ENCODE measurements at places on chromosomes 12 and 14.
A peak's percentile ranks its signal among the peaks of the same experiment; 100 is the strongest.

DNA sequence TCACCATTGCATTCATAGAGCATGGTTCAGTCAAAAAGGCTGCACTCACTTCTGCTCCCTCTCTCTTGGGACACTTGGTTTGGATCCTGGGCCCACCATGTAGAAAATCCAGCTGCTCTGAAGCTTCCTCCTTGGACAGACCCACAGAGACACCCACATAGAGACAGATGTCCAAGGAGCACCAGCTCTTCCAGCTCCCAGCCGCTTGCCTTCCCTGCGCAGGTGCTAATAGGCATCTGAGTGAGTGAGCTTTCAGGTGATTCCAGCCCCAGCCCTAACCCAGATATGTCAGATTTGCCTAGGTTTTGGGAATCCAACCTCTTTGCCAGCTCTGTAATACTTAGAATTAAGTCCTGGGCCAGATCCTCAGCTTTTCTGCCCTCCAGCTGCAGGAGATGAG, 38.6 kb downstream of the DLK1 start:
- no peak for DNase-seq

DNA sequence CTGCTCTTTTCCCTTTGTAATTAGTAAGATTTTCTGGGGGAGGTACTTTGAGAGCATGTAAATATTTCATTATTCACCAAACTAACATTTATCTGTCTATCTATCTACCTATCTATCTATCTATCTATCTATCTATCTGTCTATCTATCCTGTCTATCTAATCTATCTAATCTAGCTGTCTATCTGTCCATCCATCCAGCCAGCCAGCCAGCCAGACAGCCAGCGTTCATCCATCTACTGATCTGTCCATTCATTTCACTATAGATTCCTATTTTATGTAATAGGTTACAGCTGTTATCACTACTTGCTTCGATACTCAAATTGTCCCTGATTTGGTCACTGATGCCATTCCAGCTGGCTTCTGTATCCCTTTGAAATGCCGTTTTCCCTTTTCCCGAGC, 67.9 kb downstream of the PRMT8 start:
- DNase-seq: no peak

GRCh38 chr12:13176256-13176655, 20.3 kb upstream of the EMP1 start:
- no peak for DNase-seq

DNA sequence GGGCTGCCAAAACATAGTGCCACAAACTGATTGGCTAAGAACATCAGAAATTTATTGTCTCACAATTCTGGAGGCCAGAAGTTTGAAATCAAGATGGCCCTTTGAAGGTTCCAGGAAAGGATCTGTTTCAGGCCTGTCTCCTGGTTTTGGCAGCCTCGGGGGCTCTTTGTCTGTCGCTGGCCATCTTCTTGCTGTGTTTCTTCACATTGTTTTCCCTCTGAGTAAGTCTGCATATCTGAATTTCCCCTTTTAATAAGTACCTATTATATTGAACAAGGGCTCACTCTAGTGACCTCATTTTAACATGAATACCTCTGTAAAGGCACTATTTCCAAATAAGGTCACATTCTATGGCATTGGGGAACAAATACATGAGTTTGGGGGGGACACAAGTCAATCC, 467.1 kb upstream of the MGAT4C start:
- DNase-seq: no peak

DNA sequence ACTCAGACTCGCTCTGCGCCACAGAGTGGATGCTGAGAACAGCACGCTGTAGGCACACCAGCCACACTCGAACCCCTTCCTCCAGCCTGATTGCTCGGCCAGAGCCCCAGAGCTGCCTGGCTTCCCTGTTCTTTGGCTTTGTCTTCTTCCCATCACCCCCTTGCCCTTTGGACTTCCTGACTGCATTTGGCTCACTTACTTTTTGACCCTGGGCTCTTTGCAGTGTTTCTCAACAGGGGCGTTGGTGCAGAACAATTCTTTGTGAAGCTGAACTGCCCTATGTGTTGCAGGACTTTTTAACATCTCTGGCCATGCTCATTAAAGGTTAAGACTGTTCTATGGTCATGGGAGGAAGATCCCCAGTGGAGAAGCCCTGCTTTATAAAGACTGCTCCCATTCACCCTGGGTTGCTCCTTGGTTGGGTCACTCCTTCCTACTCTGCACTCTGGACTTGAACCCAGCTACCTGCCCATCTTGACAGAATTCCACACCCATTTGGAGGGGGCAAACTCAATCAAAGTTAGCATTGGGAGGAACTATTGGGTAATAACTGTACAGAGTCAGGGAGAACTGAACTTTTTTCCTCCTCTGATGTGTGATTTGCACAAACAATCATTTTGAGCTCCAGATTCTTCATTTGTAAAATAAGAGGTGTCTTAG, 127.7 kb upstream of the PLEKHG7 start:
- no peak for DNase-seq

DNA sequence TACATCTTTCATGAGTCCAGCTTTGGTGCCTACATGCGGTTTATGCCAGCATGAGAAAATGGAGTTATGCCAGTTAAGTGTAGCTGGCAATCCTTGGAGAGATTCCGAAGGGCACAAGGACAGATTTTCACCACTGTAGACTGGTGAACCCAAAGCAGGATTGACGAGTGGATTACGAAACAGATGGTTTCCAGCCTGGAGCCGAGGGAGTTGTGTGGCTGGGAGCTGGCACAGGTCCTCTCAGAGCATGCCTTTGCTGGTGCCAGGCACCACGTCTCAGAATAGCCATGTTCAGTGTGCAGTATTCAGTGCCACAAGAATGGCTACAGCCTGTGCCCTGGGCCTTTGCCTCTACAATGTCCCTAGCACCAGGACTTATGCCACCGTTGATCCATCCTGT, 13.2 kb downstream of the KCNH3 start:
- no peak for DNase-seq

DNA sequence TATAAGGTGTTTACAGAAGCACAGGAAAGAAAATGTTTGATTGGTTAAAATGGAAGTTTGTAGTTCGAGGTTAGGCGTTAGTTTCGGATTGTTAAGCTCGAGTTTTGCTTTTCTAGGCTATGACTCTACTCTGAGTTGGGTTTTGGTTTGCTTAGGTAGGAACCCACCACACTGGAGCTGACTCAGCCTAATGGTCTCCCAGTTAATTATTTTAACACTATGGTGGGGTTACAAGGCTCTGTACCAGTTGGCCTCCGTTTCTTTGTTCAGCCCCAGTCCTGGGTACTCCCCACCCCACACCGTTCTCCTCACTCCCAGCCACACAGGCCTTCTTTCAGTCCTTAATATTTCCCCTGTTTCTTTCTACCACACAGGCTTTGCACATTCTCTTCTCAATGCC, 583.9 kb downstream of the NRXN3 start:
- DNase-seq: peak; percentile 4

DNA sequence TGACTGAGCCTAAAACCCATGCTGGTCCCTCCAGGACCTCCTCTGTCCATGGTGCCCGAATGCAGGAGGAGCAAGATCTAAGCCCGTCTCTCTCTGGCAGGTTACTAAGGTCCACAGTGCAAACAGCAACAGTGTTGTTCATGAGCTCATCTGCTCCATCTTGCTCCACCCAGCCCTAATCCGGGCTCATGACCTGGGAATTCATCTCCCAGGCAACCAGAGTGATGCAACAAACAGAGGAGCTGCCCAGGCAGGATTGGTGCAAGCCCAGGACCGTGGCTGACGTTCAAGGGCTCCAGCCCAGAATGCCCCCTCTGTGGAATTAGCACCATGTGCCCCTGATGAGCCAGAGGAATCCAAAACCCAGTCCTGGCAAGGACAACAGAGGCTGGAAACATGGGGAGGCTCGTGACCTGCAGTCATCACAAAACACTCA, 29.9 kb downstream of the HSPB8 start:
- DNase-seq: no peak

- DNase-seq: no peak
Measured at GRCh38 chr14:53668897-53669296, 287.7 kb downstream of the BMP4 start.

- DNase-seq: no peak
Measured at GRCh38 chr14:52609445-52610044, 56.9 kb downstream of the GPR137C start.

DNA sequence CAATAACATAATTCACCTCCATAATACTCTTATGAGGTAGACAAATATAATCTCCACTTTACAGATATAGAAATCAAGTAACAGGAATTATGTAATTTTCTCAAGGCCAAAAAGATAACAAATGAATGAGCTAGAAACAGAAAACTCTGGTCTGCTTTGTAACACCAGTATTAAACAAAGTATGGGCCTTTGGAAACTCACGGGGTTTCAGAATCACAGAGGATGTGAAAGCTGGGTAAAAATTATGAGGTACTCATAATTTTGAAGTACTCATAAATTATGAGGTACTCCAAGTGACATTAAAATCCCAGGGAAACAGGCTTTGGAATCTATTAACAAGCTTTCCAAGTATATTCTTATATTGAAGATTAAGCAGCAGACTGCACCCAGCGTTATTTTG, 140.2 kb downstream of the MED13L start:
- no peak for DNase-seq

GRCh38 chr14:64683264-64683663, 21.0 kb upstream of the PLEKHG3 start:
- no peak for DNase-seq

DNA sequence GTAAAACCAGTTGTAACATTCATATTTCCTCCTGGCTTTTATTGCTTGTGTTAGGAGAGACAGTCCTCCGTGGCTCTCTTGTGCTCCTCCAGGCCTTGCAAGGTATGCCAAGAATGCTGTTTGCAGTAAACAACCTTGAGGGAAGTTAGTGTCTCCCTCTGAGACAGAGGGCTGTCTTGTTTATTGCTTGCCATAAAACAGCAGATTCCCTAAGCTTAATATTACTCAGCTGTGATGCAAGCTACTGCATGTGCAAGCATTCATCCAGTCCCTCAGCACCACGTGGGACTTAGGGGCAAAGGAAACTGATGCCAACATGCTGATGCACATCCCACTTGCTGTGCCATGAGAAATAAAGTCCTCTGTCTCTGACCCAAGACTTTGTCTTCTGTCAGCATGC, 6.6 kb downstream of the POMT2 start:
- DNase-seq: no peak

DNA sequence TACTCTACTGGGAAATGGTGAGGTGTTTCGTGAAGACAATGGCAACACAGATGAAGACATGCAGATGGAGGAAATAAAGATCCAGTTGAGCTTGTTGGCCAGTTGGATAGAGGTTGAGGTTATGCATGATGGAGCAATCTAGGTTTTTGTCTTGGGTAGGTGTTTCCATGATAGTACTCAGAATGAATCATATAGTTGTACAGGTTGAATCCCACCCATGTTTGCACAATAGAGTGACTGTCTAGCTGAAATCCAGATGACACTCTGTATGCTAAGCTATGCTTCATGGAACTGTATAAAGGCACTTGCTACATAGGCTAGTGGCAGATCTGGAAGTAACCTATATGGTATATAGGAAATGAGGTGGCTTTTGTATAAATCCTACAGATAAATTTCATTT, 264.9 kb downstream of the NAV3 start:
- DNase-seq: no peak

DNA sequence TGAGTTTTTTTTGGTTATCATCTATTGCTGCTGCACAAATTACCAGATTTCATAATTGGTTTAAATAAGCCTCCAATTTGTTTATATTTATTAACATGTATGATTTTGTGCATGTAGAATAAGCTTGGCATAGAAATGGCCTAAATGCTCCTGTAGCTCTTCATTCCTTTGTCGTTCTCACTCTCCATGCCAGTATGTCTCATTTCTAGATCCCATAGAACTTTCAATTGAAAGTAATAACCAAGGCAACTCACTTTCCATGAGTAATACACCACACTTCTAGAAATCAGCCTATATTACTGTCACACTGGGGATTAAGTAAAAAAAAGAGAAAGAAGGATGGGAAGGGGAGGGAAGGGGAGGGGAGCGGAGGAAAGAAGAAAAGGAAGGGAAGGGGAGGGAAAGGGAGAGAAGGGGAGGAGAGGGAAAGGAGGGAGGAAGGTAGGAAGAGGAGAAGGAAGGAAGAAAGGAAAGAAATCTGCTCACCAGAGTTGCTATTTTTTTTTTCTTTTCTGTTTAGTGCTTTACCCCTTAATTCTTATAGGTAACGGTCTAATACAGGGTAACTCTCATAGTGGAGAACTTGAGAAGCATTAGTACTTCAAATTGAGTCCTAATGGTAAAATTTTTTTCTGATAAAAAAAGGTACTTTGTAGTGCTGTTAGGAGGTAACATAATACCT, 45.6 kb downstream of the MDM2 start:
- no peak for DNase-seq

GRCh38 chr12:56084958-56085543, 5.1 kb downstream of the ERBB3 start:
- DNase-seq: no peak

DNA sequence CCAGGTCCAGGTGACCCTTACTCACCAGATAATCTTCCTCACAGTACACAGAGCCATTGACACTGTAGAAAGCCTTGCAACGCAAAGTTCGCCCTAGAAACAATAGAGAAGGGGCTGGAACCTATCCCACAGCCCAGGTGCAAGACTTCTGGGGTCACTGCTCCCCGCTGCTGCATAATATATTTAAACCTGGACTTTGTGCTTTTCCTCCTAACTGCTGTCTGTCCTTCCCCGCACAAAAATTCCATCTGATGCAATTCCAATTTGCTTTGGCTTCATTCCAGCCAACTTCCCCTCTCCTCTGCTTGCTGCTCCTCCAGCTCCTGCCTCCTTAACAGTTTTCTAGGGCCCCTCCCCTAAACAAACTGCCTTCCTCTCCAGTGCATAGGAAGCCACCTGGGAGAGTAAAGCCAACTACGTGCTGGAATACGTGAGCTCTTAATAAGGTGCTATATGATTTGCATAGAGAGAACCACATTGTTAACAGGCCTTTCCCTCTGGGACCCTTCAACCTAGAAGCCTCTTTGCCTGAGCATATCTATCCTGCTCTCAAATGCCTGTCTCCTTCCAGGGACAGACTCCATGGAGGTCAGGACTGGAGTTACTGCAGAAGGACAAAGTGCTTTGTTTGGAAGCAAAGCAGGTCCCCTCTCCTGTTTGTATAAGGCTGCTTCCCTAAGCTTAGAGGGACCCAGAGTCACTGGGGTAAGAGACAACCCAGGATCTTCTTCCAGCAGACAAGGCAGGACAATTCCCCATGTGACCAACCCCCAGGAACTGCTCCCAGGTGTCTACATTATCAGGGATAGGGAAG, 5.5 kb downstream of the AJUBA start:
- DNase-seq: no peak

DNA sequence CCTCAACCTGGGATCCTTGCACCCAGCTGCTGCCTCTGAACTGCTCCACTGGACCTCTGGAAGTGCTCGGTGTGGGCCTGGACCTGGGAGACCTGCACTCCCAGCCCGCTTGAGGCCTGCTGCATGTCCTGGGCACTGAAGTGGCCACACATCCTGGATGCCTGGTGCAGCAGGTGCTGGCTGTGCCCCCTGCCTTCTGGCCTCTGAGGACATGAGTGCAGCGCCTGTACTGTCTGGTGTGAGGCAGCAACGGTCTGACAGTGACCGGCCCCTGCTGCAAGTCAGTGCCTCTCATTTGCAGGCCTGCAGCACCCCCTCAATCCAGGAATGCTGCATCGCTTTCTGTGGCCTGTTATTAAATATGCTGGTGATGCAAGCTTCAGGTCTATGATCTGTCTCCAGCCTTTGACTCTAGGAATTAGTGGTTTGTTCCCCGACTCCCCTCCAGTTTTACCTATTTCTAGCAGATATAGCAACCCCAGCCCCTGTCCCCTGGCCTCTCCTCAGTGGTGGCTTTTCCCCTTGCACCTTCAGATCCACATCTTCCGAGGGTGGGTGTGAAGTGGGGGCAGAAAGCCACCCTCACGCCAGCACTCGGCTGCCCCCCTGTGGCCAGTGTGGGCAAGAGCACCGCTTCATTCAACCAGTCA, 3.6 kb downstream of the SMIM41 start:
- peak; percentile 49 for DNase-seq

- DNase-seq: no peak
Measured at GRCh38 chr14:22764382-22764781, 2.1 kb upstream of the OXA1L start.

Data from GM06990 (cell line).